Testis (tissue), 5 donors: ENCODE measurements at places on chromosomes 13 and 19.

- no peaks in the 10 kb centered on the region for H3K36me3 ChIP-seq
- DNase-seq: no peak
- H3K27ac ChIP-seq: no peak overlapping the region
- no peak overlapping the region for H3K4me3 ChIP-seq
- no peaks in the 10 kb centered on the region for H3K27me3 ChIP-seq
- H3K4me1 ChIP-seq: no peaks in the 10 kb centered on the region
Measured at GRCh38 chr13:99866781-99867180, 104.8 kb downstream of the ZIC5 start.

DNA sequence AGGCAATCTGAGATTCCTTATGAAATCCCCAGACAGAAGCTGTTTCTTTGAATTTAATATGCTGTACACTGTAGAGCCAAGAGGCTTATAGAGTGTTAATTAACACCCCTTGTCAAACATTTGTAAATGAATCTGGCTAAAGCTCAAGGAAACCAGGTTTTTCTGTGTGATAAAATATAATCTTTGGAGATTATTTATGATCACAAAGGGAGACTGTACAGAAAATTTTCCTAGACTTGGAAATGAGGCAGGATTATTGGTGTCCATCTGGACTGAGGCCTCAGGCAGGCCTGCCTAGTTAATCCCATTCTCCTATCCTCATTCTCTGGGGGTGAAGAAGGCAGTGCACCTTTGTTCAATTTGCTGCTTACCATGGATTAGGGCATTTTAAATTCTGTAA lies 17.8 kb downstream of the KL start:
- H3K4me1 ChIP-seq: no peaks in the 10 kb centered on the region
- no peaks in the 10 kb centered on the region for H3K27me3 ChIP-seq

DNA sequence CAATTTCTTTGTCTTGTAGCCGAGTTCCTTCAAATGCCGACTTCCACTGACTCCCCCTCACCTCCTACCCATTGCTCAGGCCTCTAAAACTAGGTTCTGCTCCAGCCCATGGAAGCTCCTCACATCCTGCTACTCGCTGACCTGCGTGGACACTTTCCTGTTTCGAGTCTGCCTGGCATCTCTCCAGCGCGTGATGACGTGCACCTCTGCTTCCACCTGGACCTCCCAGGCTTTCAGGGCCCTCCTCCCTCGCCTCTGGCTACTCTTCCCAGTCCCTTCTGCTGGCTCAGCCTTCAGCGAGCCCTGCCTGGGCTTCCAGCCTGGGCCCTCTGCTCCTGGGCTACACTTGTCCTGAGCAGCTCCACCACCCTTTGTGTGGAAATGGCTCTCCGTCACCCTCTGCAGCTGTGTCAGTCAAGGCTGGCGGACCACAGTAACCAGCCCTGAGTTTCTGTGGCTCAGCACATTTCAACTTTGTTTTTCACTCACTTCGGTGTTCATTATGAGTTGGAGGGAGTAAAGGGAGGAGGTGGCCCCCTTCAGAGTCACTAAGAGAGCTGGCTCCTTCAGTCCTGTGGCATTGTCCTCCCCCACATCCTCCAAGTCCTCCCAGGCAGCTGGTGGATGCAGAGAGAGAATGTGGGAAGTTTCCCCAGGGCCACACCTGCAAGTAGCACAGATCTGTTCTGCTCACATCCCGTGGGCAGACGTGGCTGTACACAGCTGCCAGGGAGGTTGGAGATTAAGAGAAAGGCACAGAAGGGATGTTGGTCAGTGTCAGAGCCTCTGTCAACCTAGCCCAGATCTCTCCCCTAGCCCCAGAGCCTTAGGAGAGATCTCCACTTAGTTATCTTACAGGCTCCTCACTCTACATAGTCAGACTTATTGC lies 49.4 kb downstream of the SERP2 start:
- H3K27ac ChIP-seq: no peak overlapping the region
- no peaks in the 10 kb centered on the region for H3K4me1 ChIP-seq
- H3K36me3 ChIP-seq: no peaks in the 10 kb centered on the region
- H3K4me3 ChIP-seq: no peak overlapping the region

- H3K4me1 ChIP-seq: no peaks in the 10 kb centered on the region
- no peaks in the 10 kb centered on the region for H3K36me3 ChIP-seq
- no peak for DNase-seq
- H3K27me3 ChIP-seq: no peaks in the 10 kb centered on the region
Measured at GRCh38 chr13:107835339-107836018, 379.9 kb downstream of the LIG4 start.

- no peak overlapping the region for H3K4me3 ChIP-seq
- H3K27me3 ChIP-seq: no peaks in the 10 kb centered on the region
- H3K4me1 ChIP-seq: no peaks in the 10 kb centered on the region
- DNase-seq: no peak
Measured at GRCh38 chr13:48158290-48158689, 63.4 kb upstream of the MED4 start.

DNA sequence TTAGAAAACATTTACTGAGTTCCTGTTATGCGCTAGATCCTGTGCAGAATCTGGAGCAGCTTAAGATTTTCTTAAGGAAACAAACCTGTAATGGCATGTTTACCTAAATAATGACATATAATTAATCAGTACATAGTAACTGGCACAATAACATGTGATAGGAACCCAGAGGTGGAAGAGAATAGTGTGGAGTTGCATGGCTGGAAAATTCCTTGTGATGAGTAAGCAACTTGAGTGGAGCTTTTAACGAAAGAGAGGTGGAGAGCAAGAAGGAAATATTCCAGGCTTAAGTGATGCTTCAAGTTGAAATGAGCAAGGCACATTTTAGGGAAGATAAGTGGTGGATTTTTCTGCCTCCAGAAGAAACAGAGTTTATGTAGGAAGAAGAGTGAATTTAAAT lies 9.2 kb upstream of the GPC5 start:
- no peak overlapping the region for H3K4me3 ChIP-seq
- no peaks in the 10 kb centered on the region for H3K27me3 ChIP-seq
- DNase-seq: no peak

GRCh38 chr13:36275190-36276002 lies 22.2 kb downstream of the CCDC169 start:
- H3K27me3 ChIP-seq: no peaks in the 10 kb centered on the region
- H3K36me3 ChIP-seq: no peaks in the 10 kb centered on the region
- DNase-seq: peak; percentile 71
- no peak overlapping the region for H3K27ac ChIP-seq

GRCh38 chr13:48505597-48506091 lies 27.2 kb downstream of the RCBTB2 start:
- peaks cover 3% of the 10 kb centered on the region for H3K36me3 ChIP-seq
- peak overlapping the region; percentile 58 for H3K27ac ChIP-seq
- H3K27me3 ChIP-seq: no peaks in the 10 kb centered on the region

DNA sequence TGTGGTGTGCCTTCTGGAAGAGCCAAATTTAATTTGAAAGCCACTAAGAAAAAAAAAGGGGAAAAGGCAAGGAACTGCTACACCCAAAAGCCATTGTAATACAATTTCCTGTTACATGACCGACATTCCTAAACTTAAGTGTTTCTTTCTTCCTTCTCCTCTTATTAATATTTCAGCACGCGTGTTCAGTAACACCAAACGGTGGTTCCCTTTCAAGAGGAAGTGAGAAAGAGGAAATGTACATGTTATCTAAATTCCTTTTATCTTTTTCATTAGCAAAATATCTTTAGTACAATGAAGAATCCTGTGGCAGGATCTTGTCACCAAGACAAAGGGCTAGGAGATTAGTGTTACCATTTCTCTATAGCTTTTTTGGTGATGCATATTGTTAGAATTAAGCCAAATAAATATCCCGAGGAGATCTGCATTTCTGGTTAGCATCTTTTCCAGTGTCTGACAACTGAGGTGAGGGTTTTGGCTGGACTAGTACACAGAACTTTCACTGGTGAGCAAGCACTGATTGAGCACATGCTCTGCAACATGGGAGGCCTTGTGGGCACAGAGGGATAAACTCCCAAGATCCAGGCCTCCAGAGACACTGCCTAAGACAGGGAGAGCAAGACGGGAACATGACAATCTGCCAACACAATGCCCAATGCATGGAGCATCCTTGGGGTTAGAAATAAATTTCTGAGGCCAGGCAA lies 22.1 kb downstream of the LATS2 start:
- no peaks in the 10 kb centered on the region for H3K27me3 ChIP-seq
- no peaks in the 10 kb centered on the region for H3K36me3 ChIP-seq
- peaks cover 13% of the 10 kb centered on the region for H3K4me1 ChIP-seq
- H3K4me3 ChIP-seq: no peak overlapping the region
- H3K27ac ChIP-seq: no peak overlapping the region

DNA sequence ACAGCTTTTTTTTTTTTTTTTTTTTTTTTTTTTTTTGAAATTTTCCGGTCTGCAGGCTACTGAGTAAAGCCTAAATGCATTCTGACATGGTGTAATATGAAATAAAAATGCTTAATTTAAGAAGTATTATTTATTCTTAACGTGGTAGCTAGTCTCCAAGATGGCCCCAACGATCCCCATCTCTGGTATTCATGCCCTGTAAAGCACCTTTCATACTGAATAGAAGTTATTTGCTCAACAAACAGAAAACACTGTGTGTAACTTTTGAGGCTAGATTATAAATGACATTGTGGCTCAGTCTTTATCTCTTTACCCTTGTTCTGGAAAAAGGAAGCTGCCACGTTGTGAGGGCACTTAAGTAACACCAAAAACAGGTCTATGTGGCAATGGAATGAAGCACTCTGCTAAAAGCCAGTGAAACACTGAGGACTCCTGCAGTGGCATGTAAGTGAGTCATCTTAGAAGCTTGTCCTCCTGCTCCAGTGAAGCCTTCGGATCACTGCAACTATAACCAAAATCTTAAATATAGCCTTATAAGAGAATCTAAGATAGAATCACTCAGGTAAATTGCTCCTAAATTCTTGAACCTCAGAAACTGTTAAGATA lies 128.7 kb downstream of the UGGT2 start:
- H3K27ac ChIP-seq: no peak overlapping the region
- H3K4me1 ChIP-seq: no peaks in the 10 kb centered on the region
- no peaks in the 10 kb centered on the region for H3K27me3 ChIP-seq

- no peak overlapping the region for H3K4me3 ChIP-seq
- H3K4me1 ChIP-seq: no peaks in the 10 kb centered on the region
- no peaks in the 10 kb centered on the region for H3K27me3 ChIP-seq
- no peaks in the 10 kb centered on the region for H3K36me3 ChIP-seq
Measured at GRCh38 chr13:61900033-61900432, 484.4 kb upstream of the PCDH20 start.
